HS-5 (cell line): ENCODE measurements at places on chromosomes 11 and 22.

- peak; percentile 47 for DNase-seq
These were observed 1.1 kb upstream of the ATG16L2 start for GRCh38 chr11:72812967-72813739.

DNA sequence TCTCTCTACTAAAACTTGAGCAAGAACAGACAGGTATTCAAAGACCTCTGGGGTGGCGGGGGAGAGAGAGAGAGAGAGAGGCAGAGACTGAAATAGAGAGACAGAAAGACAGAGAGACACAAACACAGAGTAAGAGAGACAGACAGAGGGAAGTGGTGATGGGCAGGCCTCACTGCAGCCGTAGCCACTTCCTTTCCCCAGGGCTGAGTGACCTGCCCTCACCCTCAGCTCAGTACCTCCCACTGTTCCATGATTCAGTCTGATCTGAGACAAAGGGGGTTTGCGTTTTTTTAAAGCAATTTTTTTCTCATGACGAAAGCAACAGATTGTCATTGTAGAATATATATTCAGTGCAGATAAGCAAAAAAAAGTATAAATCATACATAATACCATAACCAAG, 607.9 kb upstream of the B3GAT1 start:
- DNase-seq = no peak

- no peak for DNase-seq
These were observed 35.7 kb upstream of the USP47 start for GRCh38 chr11:11806074-11806473.

- DNase-seq = no peak
These were observed 1.0 kb upstream of the PLAAT2 start for GRCh38 chr11:63564056-63564774.

GRCh38 chr11:18304745-18305144, 17.2 kb downstream of the HPS5 start:
- no peak for DNase-seq

GRCh38 chr11:124987096-124987495, 33.1 kb downstream of the CCDC15 start:
- no peak for DNase-seq

- no peak for DNase-seq
These were observed 147.4 kb downstream of the BBOX1 start for GRCh38 chr11:27187848-27188621.
